ENCODE measurements at places on chromosomes 1 and 21.

DNA sequence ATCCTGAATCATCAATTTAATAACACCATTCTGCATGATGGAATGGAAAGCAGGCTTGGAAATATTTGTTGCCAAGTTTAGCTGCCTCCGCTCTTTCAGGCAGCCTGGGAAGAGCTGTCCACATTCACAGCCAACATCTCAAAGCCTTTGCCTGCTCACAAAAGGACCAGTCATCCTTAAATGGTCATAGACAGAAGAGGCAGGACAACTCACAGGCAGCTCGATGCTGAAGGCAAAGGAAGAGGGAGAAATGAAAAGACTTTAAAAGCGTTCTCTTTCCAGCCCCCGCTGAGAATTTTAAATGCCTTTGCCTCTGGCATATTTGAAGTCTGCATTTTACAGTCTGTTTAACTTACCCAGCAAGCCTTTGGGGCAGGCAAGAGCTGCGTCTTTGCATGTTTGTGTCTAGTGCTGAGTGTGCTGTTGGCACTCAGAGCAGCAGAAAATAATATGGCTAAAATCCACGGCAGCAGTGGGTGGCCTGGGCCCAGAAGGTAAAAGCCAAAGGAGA, 68.9 kb downstream of the NMNAT2 start:
- peak; percentile 3 for DNase-seq

DNA sequence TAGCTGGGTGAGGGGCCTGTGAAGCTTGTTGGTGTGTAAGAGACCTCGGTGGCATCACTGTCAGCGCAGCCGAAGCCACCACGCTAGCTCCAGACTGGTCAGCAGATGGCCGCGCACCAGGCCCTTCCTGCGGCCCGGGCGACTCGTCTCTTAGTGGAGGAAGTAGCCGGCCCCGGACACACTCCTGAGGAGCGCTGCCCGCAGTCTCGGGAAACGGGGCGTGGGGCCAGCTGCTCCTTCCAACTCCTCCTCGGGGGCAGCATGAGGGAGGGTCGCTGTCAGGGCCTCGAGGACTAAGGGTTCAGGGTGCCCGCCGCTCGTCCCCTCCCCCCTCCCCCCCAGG, 20.4 kb downstream of the H3-3A start:
- no peak for DNase-seq

DNA sequence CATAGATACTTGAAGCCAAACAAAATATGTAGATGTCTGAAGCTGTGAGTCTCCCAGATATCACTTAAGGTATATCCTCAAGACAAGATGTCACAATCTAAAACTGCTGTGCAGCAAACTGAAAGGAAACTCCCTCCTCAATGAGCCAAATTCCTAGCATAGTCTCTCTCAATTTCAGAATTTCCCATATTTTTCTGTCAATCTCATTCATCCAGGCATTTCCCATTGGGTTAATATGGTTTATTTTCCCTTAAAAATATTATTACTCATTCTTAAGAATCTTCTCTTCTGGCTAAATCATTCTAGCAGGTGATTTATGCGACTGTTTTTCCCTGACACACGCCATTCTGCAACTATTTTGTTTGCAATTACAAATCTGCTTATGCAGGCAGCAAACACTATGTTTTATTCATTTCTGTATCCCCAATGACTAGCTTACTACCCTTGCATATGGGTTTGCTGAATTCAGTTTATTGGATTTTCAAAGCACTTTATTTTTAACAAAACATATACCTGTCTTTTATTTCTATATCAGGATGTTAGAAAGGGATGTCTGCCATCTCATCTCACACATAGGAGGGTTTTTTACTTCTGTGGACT, 69.9 kb downstream of the TNFSF4 start:
- DNase-seq = no peak

DNA sequence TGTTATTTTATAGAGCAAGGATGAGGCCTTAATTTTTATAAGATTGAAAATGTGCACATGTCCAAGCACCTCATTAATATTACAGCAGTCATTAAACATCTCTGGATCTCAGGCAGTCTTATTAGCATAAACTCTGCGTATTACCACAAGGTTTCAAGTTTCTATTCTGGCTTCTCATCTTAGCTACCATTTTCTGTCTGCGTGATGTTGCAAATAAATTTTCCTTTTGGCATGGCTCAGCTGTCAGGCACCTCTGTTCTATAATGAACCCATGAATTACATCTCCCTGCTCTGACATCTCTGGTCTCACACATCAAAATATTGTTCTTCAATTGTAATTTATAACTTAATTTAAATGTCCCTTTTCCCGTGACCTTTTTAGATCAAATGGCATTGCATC, 156.5 kb downstream of the SLC45A1 start:
- DNase-seq = no peak

GRCh38 chr1:230414694-230415093, 11.4 kb downstream of the PGBD5 start:
- DNase-seq = no peak

GRCh38 chr1:209869291-209870149, 41.7 kb downstream of the UTP25 start:
- no peak for DNase-seq

DNA sequence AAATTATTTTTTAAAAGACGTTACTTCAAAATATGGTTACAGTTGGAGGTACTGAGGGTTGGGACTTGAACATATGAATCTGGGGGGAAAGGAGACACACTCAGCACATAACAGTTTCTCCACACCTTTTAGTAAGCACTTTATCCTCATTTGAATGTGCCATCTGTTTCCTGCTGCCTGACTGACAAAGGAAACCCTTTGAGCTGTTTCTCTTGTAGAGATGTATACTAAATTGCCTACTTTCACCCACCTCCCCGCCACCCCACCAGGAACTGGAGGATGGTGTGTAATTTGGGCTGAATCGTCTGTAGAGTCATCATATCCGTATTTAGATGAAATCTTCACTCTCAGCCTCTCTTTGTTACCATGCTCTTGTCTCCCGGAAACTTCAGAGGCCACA, 108.1 kb downstream of the KAZN start:
- no peak for DNase-seq

DNA sequence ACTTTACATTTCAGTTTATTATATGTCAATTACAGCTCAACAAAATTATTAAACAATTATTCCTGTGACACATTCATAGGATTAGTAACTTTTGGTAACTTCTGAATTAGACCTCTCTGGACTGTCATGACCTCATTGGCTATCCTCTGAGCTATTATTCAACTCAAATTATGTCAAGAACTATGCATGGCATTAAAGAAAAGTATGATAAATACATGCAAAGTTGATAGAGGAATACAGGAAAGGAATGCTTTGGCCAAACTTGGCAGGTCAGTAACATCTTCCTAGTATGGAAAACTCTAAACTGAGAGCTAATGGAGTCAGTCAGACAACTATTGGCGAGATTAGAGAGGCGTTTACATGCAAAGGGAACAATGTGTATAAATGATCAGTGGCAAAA, 158.4 kb downstream of the DUSP10 start:
- DNase-seq = no peak

GRCh38 chr1:68459091-68459490, 9.3 kb upstream of the RPE65 start:
- DNase-seq = no peak

- DNase-seq = no peak
These were observed 38.7 kb downstream of the ALPL start for GRCh38 chr1:21547876-21548275.

DNA sequence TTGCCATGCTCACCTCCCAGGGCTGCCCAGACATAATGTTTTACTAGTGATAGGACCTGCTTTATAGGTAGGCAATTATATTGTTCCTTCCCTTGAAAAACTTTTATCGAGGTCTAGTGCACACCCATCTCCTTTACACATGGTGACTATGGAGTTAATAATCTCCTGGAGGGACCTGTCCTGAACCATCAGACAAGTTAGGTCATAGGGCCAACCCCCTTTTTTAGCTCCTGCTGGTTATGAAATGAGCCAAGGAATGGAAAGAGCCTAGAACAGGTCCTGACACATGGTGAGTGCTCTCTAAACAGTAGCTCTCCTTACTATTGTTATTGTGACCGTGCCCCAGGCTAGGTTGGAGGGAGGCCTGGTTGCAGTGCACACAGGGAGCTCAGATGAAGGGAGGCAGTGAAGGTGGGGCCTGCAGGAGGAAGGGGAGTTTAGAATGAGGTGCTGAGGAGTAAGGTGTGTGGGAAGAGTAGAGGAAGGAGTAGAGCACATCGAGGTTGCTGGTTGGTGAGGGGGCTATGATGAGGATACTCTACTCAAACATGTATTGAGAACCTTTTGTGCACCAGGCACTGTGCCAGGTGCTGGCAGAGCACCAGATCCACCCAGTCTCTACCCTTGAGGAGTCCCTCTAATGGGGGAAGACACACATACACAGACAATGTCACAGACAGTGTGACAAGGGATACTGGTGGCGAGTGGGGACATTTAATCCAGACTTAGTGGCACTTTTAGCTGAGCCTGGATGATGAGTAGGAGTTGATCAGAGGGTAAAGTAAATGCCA, 14.1 kb upstream of the LMNA start:
- no peak for DNase-seq

DNA sequence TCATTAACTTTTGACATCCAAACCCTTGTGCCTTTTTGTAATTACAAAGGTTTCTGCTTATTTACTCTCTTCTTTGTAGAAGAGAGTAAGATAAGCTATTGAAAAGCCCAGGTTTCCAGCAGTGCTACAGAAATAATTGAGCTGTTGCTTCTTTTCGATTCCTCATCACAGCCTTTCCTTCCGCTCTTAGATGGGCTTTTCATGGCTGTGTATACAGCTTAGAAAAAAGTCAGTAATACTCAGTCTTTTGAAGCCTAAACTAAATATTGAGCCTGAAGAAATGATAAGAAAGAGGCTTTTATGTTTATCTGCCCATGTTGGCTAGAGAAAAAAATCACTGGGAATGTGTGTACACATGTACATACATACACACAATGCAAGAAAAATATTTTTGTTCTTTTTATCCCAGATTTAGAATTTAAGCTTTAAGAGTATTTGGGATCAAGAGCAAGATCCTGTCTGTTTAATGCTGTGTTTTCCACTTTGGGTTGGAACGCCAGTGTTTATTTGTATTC, 172.4 kb downstream of the VPS13D start:
- DNase-seq = no peak

DNA sequence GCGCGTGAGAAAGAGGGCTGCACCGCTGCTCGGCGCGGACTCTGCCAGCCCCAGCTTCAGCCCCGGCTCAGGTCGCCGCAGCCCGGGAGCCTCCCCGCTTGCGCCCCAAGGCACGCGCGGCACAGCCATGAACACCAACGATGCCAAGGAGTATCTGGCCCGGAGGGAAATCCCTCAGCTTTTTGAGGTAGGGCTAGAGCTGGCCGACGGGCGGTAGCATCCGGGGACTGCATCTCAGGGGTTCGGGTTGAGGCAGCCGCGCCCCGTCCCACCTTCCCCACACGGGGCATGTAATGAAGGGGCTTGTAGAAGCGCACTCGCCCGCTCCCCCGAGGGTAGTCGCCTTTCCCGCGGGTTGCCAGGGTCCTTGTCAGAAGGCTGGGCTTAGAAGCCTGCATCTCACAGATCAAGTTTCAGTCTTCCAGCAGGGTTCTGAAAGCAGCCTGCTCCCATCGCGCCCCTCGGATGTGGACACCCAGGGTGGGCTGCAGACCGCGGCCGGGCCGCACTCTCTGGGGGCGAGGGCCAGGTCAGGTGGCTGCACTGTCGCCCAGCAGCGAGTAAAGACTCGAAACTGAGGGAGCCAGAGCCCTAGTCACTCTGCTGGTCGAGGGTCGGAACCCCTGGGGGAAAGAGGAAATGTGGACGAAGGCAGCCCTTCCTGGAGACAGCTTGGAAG, 507 bp downstream of the AK5 start:
- no peak for DNase-seq

DNA sequence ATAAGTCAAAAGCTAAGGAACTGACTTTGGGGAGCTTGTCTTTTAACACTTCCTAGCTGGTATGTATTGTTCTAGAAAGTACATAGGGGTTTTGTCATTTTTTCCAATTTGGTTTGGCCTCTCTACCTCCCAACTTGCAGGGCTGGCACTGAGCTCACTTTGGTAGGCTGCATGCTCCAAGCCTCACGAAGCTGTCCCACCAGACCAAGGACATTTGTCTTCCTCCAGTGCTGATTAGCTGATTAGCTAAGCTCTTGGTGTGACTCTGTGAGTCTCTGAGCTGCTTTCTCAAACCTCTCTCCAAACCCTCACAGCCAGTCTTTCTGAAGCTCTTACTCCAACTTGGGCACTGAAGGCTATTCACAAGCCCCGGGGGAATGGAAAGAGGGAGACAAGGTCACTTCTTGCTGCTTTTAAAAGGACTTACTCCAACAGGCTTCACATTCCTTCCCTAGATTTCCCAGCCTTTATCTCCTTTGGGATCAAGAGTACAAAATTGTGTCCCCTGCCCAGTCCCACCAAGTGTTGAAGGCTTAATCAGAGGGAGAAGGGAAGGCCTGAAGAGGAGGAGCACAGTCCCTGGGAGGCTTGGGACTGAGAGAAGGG, 893 bp upstream of the CFAP45 start:
- no peak for DNase-seq

- no peak for DNase-seq
These were observed 26.2 kb downstream of the HEYL start for GRCh38 chr1:39613250-39613649.

- DNase-seq = no peak
These were observed 40.9 kb downstream of the TNFRSF9 start for GRCh38 chr1:7899741-7900140.

- peak; percentile 37 for DNase-seq
These were observed 74.6 kb downstream of the DMRTA2 start for GRCh38 chr1:50348449-50349241.

Data from fibroblast of skin of left quadriceps (primary cell).